HuH-7 (cell line): ENCODE measurements at places on chromosomes 3 and 15.

DNA sequence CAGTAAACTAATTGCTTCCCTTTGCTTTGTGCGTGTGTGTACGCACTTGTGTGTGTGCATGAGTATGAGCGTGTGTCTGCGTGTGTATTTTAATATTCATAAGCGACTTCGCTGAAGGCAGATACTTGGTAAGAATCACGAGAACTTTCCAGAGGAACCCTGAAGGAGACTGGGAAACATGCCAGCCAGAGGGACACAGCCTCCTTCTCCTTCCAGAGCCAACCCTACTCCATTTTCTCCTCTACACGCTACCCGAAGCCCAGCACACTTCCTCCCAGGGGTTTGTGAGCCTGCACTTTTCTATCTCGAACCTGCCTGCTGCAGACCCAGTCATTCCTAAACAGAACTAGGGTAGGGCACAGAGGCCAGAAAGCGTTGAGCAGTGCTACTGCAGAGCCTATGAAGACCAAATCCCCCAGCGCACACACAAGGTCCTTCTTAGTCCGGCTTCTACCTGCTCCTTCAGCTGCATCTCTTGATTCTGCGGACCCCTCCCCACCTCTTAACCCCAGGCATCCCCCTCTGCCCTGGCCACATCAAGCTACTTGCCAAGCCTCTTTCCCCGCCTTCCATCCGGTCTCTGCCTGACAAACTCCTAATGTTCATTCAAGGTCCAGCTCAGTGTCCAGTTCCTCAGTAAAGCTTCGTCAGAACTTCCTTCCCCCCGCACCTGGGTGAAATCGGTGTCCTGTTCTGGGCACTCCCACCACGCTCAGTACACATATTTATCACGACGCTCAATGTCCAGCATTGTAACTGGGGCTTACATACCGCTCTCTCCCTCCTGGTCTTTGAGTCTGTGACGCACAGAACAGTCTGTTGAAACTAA, 191.8 kb downstream of the FAM43A start:
- no peak for DNase-seq

DNA sequence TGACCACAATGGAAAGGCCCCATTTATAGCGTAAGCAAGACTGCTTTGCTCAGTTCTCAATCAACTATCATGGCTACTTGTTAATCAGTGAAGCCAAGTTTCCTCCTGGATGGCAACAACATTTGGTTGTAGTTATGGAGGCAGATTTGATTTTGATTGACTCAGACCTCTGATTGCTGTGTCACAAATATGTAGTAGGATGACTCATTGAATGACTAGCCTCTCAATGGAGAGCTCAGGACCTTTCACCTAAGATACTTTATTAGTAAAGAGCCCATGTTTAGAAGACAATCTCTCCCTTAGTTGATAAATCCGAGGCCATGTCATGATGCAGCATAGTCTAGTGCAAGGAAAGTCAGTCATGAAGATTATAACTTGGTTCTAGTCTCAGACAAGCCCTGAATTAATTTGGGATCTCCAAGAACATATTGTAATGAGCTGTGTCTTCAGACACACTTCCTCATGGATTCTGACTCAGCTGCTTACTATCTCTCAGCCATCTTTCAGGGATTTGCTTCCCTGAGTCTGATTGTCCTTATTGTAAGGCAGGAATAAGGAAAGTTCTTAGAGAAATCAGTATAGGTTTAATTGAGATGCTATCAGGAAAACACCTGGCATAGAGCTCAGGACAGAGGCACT, 397.4 kb upstream of the TMCO5A start:
- no peak for DNase-seq

GRCh38 chr3:175564363-175564762, 705.2 kb downstream of the NAALADL2 start:
- DNase-seq, result no peak

DNA sequence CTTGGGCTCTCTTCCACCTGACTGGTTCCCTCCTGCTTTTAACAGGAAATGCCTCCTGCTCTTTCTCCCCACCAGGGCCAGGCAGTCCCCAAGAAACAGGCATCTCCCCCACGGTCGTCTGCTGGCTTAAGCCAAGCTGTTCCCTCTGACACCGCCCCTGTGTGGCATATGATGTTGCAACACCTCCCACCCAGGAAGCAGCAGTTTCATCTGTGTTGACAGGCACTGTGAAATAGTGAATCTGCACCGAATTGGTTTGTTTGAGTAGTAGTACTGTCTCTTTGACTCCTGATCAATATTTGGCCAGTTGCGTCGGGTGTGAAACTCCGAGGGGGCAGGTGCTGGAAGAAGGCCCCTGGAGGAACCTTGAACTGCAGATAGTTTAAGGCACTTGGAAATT, 188.8 kb downstream of the FEZF2 start:
- peak; percentile 11 for DNase-seq

- DNase-seq, result no peak
Measured at GRCh38 chr3:195911041-195911945, 2.9 kb upstream of the TNK2 start.
